ENCODE measurements at places on chromosomes 11 and 22.

- no peak for DNase-seq
These were observed 172.3 kb downstream of the AASDHPPT start for GRCh38 chr11:106249617-106250239.

DNA sequence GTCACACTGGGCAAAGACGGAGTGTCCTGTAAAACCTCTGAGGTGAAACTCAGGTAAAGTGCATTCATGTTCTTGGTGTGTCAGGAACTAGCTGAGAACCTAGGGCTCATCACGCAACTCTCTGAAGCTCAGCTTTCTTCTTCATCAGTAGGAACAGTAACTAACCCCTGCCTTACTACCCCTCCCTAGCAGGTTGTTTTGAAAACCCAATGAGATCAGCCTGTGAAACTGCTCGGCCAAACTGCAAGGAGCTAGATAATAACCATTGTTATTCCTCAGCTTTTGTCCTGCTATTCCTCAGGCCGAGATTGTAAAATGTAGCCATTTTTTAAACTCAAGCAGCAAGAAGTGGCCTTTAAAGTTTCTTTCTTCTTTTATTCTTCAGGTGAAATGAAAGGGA is 9.8 kb upstream of the FJX1 start:
- DNase-seq, result no peak

GRCh38 chr11:121557348-121557747 is 104.6 kb upstream of the SORL1-AS1 start:
- DNase-seq, result no peak

GRCh38 chr11:6667733-6668374 is 12.2 kb upstream of the DCHS1 start:
- peak; percentile 81 for DNase-seq

DNA sequence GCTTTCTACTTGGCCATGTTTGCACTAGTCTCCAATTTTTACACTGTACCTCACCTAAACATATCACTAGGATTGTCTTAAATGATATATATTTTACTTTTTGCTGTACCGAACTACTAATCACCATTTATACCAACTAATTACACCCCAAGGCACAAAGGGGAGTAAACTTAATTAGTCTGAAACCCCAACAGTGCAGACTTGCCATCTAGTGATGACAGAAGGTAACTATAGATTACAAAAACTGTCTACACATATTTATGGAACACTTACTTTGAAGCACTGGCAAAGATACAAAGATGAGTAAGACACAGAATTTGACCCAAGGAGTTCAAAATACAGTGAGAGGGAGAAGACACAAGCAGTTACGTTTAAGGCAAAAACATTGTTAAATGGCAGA is 139.7 kb downstream of the CNTN5 start:
- DNase-seq, result no peak

- no peak for DNase-seq
These were observed 871.9 kb downstream of the TBC1D22A start for GRCh38 chr22:47634347-47634746.

GRCh38 chr11:94525546-94526324 is 13.5 kb downstream of the C11orf97 start:
- no peak for DNase-seq

DNA sequence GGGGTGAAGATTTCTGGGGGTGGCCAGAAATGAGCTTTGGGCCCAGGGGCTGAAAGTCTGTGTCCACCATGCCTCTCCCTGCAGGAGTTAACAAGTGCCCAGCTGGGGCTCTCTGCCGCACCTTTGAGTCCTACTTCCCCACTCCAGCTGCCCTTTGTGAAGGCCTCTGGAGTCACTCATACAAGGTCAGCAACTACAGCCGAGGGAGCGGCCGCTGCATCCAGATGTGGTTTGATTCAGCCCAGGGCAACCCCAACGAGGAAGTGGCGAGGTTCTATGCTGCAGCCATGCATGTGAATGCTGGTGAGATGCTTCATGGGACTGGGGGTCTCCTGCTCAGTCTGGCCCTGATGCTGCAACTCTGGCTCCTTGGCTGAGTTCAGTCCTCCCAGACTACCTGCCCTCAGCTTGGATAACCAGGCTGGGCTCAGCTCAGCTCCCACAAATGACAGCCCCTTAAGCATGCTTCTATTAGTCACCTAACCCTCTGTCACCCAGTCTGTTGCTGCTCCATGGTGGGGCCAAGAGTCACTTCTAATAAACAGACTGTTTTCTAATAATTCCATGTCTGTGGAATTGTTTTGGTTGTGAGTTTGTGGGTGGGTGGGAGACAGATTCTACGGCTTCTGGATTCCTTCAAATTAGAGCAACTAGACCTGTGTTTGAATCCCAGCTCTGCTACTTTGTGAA is 3.0 kb upstream of the INPPL1 start:
- no peak for DNase-seq

GRCh38 chr11:93958991-93959390 is 62.2 kb upstream of the HEPHL1 start:
- DNase-seq, result no peak

DNA sequence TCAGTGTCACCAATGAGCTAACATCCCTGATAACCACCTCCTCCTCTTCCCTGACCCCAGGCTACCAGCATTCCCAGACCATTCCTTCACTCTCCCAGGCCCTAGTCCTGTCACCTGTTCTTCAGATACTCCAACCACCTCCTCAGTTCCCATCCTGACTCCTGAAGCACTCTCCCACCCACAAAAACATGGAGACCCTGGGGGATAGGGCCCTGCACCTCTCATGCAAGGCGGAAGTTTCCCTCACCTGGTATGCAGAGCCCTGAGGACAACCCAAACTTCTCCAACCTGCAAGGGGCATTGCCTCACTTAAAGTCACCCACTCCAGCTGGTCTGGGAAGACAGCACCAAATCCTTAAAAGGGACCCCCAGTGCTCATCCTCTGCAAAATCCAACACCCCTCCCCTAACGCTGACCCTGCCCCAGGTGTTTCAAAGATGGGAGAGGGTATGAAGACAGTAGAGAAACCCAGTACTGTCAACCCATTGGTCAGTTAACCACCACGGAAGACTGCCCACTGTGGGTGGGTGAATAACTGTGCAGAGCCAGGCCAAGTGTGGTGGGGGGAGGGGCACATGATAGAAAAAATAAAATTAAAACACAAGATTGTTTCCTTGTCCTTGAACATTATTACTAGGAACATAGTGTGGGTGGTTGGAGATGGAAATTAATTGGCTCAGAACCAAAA is 1.4 kb downstream of the TNKS1BP1 start:
- no peak for DNase-seq

GRCh38 chr11:59614277-59615119 is 1.1 kb downstream of the OSBP start:
- DNase-seq, result no peak

- DNase-seq, result no peak
These were observed 33.8 kb upstream of the FBLN1 start for GRCh38 chr22:45468872-45469271.

- DNase-seq, result no peak
These were observed 464.6 kb downstream of the JRKL start for GRCh38 chr11:96854425-96854824.

DNA sequence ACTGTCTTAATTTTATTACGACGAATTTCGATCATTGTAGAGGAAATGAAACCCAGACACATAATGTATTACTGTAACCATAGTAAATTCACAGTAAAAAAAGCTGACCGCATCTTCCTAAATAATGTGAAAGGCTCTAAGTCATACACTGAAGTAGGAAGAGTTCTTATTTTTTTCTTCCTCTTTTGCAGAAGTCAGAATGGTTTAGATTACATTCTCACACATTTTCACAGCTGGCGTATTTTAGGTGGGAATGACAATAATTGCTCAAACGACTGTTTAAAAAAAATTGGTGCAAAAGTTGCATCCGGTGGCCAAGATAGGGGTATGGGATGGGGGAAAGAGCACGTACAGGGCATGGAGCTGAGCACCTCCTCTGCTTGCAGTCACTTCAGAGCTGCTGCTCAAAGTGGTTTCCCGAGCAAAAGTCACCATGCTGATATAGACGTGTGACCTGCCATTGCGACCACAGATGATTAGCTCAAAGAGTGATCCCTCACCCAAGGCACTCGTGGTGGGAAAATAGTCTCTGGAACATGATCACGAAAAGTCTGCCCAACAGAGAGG is 35.3 kb downstream of the MMP13 start:
- no peak for DNase-seq

- no peak for DNase-seq
These were observed 4.5 kb downstream of the FXYD2 start for GRCh38 chr11:117820071-117820470.

DNA sequence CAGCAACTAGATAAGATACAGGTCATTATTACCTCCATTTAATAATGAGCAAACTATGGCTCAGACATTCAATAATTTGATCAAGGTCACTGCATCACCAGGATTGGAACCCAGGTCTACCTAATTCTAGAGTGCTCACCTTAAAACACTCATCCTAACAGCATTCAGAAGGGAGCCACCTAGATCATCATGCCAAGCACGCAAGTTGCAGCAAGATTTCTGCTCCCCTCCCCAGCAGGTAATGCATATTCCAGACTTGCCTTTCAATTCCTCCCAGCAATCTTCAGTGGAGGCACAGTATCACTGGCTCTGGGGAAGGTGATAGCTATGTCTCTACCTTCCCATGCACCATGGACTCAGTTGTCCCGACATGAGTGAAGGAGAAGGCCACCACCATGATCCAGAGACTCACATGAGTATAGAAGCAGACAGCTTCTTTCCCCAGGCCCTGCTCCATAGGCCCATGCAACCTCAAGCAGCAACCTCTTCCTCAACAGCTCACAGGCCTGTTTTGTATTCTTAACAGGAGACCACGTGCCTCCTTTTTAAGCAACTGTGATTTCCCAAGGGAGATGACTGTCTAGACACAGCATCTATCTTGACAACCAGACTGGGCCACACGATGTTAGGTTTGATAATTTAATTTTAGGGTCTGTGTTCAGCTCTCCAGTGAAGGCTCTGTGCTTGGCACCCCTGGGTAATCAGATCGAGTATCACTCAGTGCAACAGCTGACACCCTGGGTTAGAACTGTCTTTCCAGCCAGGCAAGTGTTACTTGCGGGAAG is 36.4 kb downstream of the RAB30 start:
- DNase-seq, result no peak

DNA sequence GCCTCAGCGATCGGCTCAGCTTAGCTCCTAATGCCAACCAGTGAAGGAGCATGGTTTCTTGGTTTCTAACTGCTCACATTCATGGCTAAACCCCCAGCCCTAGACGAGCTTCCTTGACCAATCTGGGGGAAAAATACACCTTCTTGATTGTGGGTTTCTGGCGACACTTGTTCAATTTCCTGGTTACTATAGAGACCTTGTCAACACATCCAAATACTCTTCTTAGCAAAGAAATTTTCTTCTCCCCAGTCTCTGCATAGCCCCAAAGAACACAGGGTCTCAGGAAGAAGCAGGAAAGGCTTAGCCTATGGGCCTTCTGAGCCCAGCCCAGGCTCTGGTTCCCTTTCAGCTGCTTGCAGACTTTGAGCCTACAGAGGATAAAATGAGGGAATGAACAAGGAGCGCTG is 88.5 kb upstream of the SYT13 start:
- peak; percentile 59 for DNase-seq

GRCh38 chr11:127624306-127624856 is 623.8 kb upstream of the KIRREL3 start:
- DNase-seq, result no peak

GRCh38 chr11:24635588-24636290 is 138.9 kb downstream of the LUZP2 start:
- DNase-seq, result no peak

DNA sequence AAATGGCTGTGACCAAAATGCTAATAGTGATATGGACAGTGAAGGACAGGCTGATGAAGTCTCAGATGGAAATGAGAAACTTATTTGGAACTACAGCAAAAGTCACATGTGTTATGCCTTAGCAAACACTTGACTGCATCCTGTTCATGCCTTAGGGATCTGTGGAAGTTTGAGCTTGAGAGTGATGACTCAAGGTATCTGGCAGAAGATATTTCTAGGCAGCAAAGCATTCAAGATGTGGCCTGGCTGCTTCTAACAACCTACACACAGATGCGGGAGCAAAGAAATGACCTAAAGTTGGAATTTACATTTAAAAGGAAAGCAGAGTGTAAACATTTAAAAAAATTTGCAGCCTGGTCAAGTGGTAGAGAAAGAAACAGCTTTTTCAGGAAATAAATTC is 28.1 kb upstream of the CD81 start:
- DNase-seq, result no peak

DNA sequence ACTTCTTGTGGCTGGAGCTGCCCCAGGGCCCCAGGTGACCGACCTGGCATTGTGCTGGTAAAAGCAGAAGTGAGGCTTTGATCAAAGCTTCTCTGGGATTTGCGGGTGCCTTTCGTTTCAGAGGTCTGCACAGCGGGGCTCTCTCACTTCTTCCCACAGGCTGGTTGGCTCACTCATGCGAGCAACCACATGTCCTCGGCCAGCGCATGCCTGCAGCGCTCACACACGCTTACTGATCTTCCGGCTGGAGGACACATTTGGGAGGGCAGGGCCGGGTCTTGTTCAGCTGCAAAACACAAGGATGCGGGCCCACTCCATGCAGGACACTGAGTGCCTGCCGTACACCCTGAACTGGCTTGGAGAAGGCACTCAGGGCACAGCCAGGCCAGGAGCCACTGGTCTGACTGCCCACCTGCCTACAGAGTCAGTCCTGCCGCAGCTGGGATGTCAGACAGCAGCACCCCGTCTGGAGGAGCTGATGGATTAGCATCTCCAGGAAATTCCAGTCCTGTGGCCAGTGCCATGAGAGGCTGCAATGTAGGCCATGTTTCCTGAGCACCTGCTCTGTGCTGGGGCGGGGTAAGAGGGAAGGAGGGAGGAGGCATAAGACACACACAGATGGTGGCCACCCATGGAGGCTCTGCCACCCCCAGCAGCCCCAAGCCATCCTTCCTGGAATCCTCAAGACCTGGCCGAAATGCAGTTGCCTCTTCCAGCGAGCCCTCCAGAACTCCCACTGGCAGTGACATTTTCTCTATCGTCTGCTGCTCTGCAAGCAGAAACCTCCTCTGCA is 1383.2 kb downstream of the BRD1 start:
- no peak for DNase-seq

DNA sequence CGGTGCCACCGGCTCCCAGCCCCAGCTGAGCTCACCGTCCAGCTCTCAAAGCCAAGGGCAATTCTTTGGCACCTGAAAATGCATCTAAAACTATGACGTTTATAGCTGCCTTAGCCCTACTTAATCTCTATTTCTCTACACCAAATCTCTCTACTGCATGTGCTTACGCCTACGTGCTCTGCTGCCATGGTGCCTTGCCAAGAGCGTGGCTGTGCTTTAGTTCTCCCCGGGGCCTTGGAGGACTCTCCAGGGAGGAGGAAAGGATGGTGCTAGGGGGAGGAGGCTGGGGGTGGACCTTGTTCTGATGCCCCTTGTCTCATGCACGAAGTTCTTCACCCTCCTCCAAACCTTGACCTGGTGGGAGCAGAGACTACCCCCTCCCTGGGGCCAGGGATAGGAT is 9.0 kb upstream of the BID start:
- no peak for DNase-seq

- DNase-seq, result no peak
These were observed 144.1 kb downstream of the NOX4 start for GRCh38 chr11:89347071-89347470.
